ENCODE measurements at places on chromosomes 7 and 10. TPM values are rescaled to one million over a fixed set of nuclear protein-coding genes. Genes with fewer than 3 reads are reported as not detected.

OR2A42 gene
- total RNA-seq: not detected

CEP41 gene
- total RNA-seq: 6.5 TPM

CLRN3 gene
- total RNA-seq: not detected

RHOBTB1 gene
- 62.1 TPM for total RNA-seq

FFAR4 gene
- total RNA-seq: not detected

GIMAP7 gene
- 41.2 TPM for total RNA-seq

RSPH10B gene
- 0.57 TPM for total RNA-seq

TRIM50 gene
- total RNA-seq: not detected

C7orf33 gene
- total RNA-seq: not detected

SUPV3L1 gene
- 18.1 TPM for total RNA-seq

ANK3 gene
- 0.49 TPM for total RNA-seq

MEPCE gene
- 34.2 TPM for total RNA-seq

GHRHR gene
- not detected for total RNA-seq

HOXA4 gene
- 0.57 TPM for total RNA-seq

CUZD1 gene
- 1.1 TPM for total RNA-seq

CRYGN gene
- not detected for total RNA-seq

AGR2 gene
- not detected for total RNA-seq

ELN gene
- total RNA-seq: 0.81 TPM

HOXA13 gene
- total RNA-seq: not detected

CARD11 gene
- 0.32 TPM for total RNA-seq

FAM25G gene
- not detected for total RNA-seq

NPC1L1 gene
- not detected for total RNA-seq

TEX36 gene
- not detected for total RNA-seq

TECPR1 gene
- 64.2 TPM for total RNA-seq

CYP2W1 gene
- total RNA-seq: not detected

ZNF12 gene
- total RNA-seq: 7.3 TPM

ZNF117 gene
- 5.8 TPM for total RNA-seq

EPHB6 gene
- total RNA-seq: not detected

VSTM4 gene
- total RNA-seq: 0.25 TPM

SRRM3 gene
- total RNA-seq: 2.5 TPM

CPA4 gene
- 0.25 TPM for total RNA-seq

KCNIP2 gene
- 0.31 TPM for total RNA-seq

ARHGAP22 gene
- total RNA-seq: 23.8 TPM

HOXA6 gene
- total RNA-seq: 2.3 TPM

WEE2 gene
- not detected for total RNA-seq

UPK3BL2 gene
- 1.1 TPM for total RNA-seq

MYL10 gene
- total RNA-seq: not detected

BCL7B gene
- 20.6 TPM for total RNA-seq

ANKRD30A gene
- total RNA-seq: not detected

TECTB gene
- total RNA-seq: not detected

TLX1 gene
- not detected for total RNA-seq

DKK1 gene
- total RNA-seq: 21.4 TPM

HSPA14 gene
- total RNA-seq: 10.5 TPM

HMX3 gene
- total RNA-seq: not detected

All from bladder microvascular endothelial cell (primary cell).